Activated CD4-positive, alpha-beta T cell treated with anti-CD3 and anti-CD28 coated beads, Interleukin-10, Interleukin-2, amounts not matched to agents 100 ng/mL and 50 ng/mL, durations not matched to agents 16 hours and 8 hours (primary cell): ENCODE measurements at places on chromosomes 11 and 22.

DNA sequence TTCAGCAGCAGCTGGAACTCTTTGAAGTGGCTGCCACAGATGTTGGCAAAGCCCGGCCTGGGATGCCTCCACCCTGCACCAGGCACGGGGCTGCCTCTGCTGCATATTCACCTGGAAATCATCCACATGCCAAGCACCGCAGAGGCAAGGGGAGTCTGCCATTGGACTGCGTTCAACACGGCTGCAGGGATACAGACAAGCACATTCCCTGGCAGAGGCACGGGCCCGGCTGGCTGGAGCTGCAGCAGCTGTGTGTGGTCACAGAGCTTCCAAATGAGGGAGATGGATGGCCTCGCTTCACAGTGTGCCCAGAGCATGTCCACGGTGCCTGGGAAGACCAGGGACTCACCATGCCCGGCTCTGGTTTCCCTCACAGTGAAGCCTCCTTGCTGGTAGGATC lies 1378.9 kb downstream of the TBC1D22A start:
- DNase-seq = no peak

GRCh38 chr22:17110791-17111550 lies 10.2 kb downstream of the TMEM121B start:
- no peak for DNase-seq

DNA sequence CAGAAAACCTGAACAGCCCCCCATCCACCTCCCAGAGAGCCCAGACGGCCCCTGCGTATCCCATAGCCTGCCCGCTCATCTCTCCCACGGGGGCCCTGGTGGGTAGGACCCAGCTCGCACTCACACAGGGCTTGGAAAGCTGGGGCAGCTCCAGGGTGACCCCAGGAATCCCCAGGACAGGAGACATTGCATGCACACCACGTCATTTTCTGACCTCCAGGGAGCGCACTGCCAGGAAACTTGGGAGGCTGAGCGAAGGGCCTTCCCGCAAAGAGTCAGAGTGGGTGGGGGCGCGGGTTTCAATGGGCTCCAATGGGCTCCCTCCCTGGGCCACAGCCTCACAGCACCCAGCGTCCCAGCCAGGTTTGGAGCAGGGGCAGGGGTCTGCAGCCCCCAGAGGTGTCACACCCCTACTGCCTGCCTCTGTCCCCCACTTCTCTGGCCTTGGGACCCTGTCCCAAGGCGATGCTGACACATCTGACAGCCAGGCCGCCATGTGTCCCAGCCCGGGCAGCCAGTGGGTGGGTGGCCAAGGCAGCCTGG lies 8.2 kb upstream of the SYT8 start:
- no peak for DNase-seq

DNA sequence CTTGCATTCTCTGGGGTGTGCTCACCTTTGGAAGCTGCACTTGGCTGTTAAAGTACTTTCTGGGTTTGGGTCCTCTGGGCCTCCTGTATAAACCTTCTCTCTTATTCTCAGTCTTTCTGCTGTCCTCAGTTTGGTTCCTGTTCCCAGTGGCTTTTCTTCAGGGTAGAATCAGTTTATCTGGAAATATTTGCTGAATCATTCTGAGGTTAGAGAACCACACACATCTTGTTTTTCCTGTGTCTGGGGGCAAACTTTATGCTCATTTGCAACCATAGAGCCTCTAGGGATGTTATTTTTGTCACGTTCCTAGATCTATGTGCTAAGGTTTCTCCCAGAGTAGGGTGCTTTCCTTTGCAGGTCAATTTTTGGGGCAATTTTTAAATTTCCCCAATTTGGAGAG lies 224.3 kb upstream of the C11orf87 start:
- DNase-seq = no peak

- DNase-seq = no peak
Measured at GRCh38 chr11:44776551-44777208, 49.9 kb downstream of the TSPAN18 start.
